ENCODE measurements at places on chromosomes 1 and 21.
A peak's percentile ranks its signal among the peaks of the same experiment; 100 is the strongest.

- no peak for DNase-seq
These were observed 121.8 kb downstream of the NTNG1 start for GRCh38 chr1:107262467-107263286.

GRCh38 chr1:210445931-210446330, 117.2 kb downstream of the HHAT start:
- no peak for DNase-seq

DNA sequence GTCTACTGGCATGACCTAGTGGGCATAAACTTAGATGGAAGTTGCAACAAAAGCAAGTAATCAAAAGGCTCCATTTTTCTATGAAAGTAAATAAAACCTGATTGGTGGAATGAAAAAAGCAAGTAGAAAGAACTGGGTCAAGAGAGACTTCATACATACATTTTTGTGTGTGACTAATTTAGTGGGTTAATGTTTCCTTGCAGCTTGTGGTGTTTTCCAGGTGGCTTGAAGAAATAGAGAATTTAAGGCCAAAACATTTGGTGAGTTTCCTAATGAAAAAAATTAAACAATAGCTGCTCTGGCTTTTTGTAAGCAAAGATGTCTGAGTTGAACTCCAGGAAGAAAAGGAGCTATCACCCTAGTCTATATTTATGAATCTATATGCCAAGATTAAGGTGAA, 71.0 kb downstream of the ZC3H11B start:
- no peak for DNase-seq

GRCh38 chr21:29481641-29482040, 182.9 kb downstream of the BACH1 start:
- DNase-seq = no peak

GRCh38 chr1:68314151-68314780, 81.9 kb upstream of the WLS start:
- DNase-seq = no peak

GRCh38 chr1:209845408-209845725, 17.6 kb downstream of the UTP25 start:
- DNase-seq = no peak

DNA sequence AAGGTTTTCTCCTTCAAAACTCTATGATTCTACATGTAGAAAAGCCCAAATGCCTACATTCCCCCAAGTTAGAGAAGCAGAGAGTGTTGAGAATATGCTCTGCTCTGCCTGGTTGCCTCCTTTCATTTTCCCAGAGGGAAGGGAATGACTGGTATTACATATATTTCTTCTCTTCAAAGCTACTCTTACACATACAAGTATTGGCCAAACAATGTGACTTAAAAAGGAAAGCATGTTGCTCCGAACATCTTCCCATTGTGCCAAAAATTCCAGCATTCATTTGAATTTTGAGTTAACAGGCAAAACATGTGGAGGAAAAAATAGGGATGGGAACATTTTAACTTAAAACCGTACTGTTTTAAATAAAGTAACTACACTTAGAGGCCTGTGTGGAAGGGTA, 125.2 kb downstream of the COQ8A start:
- DNase-seq = no peak

GRCh38 chr1:70134148-70134547, 71.2 kb downstream of the LRRC40 start:
- no peak for DNase-seq

DNA sequence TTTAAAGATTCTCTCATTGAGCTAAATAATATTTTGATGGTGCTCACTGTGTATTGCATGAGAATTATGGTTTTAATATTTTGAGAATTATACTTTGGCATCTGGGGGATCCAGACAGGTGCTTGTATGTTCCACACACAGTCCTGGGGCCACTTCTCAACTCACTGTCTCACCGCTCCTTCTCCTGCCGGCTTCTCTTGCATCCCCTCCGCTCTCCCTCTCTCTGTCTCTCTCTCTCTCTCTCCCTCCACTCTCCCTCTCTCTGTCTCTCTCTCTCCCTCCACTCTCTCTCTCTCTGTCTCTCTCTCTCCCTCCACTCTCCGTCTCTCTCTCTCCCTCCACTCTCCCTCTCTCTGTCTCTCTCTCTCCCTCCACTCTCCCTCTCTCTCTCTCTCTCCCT, 32.2 kb upstream of the ZC3H12A start:
- no peak for DNase-seq

DNA sequence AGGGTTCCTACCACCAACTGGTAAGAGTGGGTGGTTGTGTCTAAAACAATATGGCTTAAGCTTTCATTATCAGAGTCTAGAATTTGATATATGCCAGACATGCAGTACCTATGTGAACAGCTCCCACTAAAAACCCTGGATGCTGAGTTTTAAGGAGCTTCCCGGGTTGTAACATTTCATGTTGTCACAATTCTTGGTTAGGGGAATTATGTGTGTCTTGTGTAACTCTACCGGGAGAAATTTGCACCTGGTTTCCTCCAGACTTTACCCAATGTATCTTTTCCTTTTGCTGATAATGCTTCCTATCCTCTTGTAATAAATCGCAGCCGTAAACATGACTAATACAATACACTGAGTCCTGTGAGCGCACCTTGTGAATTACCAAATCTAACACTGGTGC, 48.3 kb downstream of the ARID4B start:
- no peak for DNase-seq

GRCh38 chr1:36157115-36157903, 1.3 kb downstream of the MAP7D1 start:
- DNase-seq = peak; percentile 68

DNA sequence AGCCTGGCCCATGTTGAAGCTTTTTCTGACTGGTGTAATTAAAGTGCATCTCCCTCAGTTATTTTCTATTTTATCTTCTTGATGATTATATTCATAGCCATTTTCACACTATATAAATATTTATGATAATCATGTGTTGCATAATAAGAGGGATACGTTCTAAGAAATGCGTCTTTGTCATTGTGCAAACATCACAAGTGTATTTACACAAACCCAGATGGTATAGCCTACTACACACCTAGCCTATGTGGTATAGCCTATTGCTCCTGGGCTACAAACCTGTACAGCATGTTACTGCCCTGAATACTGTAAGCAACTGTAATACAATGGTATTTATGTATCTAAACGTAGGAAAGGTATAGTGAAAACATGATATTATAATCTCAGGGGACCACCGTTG, 88.1 kb downstream of the BACH1 start:
- no peak for DNase-seq
